ENCODE measurements at places on chromosomes 1 and 21.

- DNase-seq, result no peak
Measured at GRCh38 chr1:116472431-116472961, 98.3 kb downstream of the CD58 start.

DNA sequence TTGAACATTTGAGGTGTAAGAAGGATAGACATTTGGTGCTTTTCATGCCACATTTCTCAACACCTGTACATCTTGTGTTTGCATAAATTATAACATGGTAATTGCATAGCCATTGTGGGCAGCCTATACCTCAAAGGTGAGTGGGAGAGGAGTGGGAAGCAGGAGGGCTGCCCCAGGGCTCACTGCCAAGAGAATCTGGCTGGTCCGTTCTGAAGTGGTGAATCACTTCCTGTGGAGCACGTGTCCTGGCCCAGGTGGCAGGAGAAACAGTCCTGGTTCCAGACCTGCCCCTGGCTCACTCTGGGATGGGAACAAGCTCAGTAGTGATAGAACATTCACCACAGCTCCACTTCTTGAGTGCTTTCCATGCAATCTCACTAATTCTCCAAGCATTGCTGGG lies 11.6 kb upstream of the OLFML2B start:
- no peak for DNase-seq

- no peak for DNase-seq
Measured at GRCh38 chr1:36154765-36155407, 1.1 kb upstream of the MAP7D1 start.

DNA sequence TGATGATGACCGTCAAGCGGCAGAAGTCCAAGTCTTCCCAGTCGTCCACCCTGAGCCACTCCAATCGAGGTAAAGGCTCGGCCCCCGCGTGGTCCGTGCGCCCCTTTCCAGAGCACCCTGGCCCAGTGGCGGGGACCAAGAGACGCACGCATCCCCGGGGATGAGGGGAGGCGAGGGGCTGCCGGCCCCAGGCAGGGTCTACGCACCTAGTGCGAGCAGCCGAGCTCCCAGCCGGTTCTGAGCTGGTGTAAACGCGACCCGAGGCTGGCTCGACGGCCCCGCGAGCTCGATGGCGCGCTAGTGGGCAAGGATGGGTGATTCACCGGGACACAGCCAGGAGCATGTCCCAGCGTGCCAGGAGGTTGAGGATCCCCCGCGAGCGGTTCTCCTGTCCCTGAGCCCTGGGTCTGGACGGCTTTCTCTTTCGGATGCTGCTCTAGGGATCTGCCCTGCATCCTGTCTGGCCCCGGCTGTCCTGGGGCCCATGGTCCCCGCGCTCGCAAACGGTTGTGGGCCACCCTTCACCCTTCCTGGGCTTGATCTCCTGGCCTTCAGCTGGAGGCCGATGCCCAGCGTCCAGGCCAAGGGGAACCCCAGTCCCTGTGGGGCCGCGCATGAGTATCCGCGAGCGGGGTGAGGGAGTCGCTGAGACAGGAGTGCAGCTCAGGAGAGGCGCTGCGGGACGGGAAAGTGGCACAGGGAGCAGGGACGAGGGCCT lies 689 bp downstream of the PKP1 start:
- no peak for DNase-seq

- no peak for DNase-seq
Measured at GRCh38 chr1:66503841-66504470, 30.0 kb upstream of the SGIP1 start.

GRCh38 chr21:23384679-23385078 lies 2222.6 kb downstream of the MRPL39 start:
- no peak for DNase-seq

GRCh38 chr21:33541105-33541711 lies 709 bp downstream of the GART start:
- no peak for DNase-seq

DNA sequence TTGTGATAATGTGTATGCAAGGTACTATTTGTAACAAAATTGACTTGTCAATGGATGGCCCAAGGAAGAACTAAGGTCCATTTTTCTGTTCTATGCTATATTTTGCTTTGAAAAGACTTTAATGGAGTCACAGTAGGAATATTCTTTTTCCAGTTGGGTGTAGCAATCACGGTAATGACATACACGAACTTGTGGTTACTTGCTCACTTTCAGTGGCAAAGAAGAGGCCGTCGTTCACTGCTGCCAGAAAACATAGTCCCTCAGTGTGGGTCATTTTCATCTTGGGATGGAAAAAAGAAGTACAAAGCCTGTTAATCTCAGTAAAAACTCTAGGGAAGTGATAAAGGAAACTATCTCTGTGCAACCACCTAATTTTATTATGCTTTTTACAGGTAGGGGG lies 47.8 kb upstream of the LAMC2 start:
- no peak for DNase-seq
